ENCODE measurements at places on chromosomes 6 and 20.

DNA sequence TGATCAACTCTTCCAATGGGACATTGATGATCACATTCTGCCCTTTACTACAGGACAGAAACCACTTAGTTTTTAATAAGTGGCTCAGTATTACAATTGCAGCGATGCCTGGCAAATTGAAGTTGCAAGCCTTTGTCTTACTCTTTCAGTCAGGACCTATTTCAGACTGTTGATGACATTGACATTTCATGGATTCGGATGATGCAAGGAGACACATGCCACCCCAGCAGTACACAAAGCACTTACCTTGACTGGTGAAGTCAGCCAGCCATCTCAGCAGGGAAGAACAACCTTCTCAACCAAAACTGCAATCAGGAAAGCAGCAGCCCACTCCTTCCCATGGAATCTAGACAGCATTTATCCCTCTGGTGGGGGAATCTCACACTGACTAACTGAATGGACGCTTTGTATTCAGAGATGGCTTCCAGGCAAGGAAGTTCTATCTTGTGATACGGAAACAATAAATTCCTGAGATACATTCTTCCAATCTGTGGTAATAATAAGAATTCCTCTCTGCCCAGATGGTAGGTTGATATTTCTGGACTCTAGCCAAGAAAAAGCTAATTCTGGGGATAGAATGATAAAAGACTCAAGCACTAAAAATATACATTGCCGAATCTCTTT lies 24.8 kb downstream of the NFYA start:
- no peak for DNase-seq

DNA sequence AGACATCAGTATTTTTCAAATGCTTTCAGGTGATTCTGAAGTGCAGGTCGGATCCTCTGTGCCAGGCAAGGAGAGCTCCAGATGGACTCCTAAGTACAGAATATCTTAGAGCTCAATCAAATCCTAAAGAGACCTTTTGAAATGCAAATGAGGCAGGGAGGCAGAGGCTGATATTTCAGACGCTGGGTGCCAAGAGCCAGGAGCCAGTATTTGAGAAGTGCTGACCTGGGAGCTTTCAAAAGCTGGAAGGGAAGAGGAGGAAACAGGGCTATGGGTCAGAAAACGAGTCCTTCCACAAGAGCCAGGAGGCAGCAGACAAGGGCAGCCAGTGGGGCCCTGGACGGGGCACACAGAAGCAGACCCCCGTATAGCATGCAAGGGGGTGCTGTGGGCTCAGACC lies 46.1 kb upstream of the DSN1 start:
- DNase-seq: no peak

GRCh38 chr6:117481278-117481925 lies 1.1 kb upstream of the DCBLD1 start:
- DNase-seq: no peak

- DNase-seq: no peak
Measured at GRCh38 chr6:109521080-109521479, 38.1 kb upstream of the ZBTB24 start.

GRCh38 chr6:129448965-129449364 lies 261.0 kb downstream of the ARHGAP18 start:
- no peak for DNase-seq
